SK-N-SH (cell line): ENCODE measurements at places on chromosomes 7 and 10. TPM values are rescaled to one million over a fixed set of nuclear protein-coding genes. Genes with fewer than 3 reads are reported as not detected.

Gene SP4
- polyA plus RNA-seq, result 1.1 and 1.5 TPM in 2 replicates

Gene CYP2C19
- polyA plus RNA-seq, result not detected in 2 replicates

Gene DGKB
- polyA plus RNA-seq, result 2.1 and 3.3 TPM in 2 replicates

DNA sequence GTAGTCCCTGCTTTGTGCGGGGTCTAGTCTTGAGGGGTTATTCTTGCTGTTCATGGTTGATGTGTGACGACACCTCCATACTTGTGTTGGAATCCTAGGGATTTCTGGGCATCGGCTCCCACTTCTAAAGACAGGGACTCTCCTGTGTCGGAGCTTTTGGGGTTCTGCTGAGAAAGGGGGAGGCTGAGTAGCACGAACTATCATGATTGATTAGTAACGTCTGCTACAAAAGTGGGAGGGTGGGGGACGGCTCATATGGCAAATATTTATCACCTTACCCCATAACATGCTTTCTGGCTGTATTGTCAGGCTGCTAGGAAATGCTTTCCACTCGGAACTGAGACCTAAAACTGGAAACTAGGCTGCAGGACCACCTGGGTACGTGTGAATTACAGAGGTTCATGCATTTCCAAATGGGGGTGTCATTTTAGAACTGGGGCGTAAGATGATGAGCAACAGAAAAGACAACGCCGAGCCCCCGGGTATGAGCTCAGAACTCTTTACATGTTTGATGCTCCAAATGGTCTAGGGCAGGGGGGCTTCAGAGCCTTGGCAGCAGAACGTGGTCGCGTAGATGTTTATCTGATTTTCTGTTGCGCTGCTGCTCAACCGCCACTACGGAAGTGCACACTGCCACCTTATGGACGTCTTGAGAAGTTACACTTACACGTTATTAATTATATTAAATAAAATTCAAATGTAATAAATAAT, 15.1 kb upstream of the NME8 start:
- H3K4me3 ChIP-seq, result 0 out of 2 replicates have a peak overlapping the region, but pooled peaks have one; percentile 5
- peak; percentile 60 for DNase-seq
- no peaks in the 10 kb centered on the region for H3K27me3 ChIP-seq
- H3K4me1 ChIP-seq, result peaks cover 9% of the 10 kb centered on the region; the same call in 1 of the 2 replicates

Gene JCAD
- 19.0 and 25.7 TPM in 2 replicates for polyA plus RNA-seq

Gene HOGA1
- polyA plus RNA-seq, result 2.9 and 4.8 TPM in 2 replicates

Gene CYP17A1
- polyA plus RNA-seq, result not detected in 2 replicates

- no peaks in the 10 kb centered on the region for H3K4me1 ChIP-seq
- H3K36me3 ChIP-seq, result no peaks in the 10 kb centered on the region
- H3K4me3 ChIP-seq, result no peak overlapping the region
- no peak for DNase-seq
Measured at GRCh38 chr7:91811641-91812040, 68.9 kb downstream of the MTERF1 start.

Gene NUTM2D
- 1.5 and 1.7 TPM in 2 replicates for polyA plus RNA-seq

DNA sequence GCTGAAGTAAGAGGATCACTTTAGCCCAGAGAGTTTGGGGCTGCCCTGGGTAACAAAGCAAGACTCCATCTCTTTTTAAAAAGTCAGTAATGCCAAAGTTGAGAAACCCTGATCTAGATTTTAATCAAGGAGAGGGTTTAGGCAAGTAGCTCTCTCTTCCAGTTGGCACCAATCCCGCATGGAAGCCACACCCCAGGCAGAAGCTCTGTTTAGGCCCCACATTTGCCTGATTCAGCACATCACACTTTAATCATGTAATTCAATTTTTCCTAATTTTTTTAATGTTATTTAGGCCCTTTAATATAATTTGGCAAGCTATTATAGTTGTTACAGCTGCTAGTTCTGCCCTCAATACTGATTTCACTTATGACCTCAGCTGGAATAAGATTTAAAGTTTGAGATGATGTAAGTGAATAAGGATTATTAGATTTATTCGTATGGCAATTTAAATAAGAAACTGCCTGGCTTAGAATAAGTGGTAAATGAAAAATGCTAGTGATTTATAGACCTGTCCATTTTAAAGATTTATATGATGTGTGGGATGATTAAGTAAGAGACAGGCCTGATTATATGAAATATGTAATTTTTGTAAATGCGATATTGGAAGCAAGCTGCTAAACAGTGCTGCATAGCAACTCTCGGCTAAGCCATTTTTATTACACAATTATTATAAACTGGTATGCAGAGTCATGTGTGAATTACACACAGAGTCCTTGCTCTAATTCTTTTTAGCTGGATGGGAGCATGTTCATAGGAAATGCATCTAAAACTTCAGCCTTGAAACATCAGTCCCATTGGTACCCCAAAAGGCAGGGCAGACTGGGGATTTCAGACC, 80.2 kb upstream of the NFE2L3 start:
- no peaks in the 10 kb centered on the region for H3K36me3 ChIP-seq
- DNase-seq, result no peak
- no peak overlapping the region for H3K27ac ChIP-seq

Gene NME8
- not detected in 2 replicates for polyA plus RNA-seq

Gene POU6F2
- polyA plus RNA-seq, result under 0.01 TPM in 1 of 2 replicates, not detected in the other

DNA sequence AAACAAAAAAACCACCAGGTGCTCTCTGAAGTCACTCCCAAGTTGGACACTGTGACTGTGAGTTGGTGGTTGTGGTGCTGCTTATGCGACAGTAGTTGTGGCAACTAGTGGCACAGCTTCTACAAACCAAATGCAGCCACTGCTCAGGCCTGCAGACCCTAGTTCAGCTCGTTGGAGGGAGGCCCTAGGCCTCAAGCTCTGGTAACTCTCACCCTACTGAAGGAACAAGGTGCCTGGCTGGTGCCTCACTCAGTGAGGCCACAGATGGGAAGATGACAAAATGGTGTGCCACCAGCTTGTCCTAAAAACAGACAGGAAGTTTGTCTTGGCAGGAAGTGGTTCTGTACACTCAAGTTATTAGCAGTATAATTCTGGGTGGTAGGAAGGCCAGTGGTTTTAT, 45.3 kb upstream of the RAPGEF5 start:
- DNase-seq, result no peak
- no peak overlapping the region for H3K27ac ChIP-seq
- H3K36me3 ChIP-seq, result no peaks in the 10 kb centered on the region
- no peak overlapping the region for H3K4me3 ChIP-seq
- H3K4me1 ChIP-seq, result no peaks in the 10 kb centered on the region; the same call in 1 of the 2 replicates
- no peaks in the 10 kb centered on the region for H3K27me3 ChIP-seq

GRCh38 chr10:62839590-62839989, 23.4 kb upstream of the EGR2 start:
- H3K27me3 ChIP-seq, result peaks cover 1% of the 10 kb centered on the region; the same call in 1 of the 2 replicates
- H3K27ac ChIP-seq, result no peak overlapping the region
- no peaks in the 10 kb centered on the region for H3K36me3 ChIP-seq
- no peak overlapping the region for H3K4me3 ChIP-seq
- no peak for DNase-seq
- H3K4me1 ChIP-seq, result no peaks in the 10 kb centered on the region

DNA sequence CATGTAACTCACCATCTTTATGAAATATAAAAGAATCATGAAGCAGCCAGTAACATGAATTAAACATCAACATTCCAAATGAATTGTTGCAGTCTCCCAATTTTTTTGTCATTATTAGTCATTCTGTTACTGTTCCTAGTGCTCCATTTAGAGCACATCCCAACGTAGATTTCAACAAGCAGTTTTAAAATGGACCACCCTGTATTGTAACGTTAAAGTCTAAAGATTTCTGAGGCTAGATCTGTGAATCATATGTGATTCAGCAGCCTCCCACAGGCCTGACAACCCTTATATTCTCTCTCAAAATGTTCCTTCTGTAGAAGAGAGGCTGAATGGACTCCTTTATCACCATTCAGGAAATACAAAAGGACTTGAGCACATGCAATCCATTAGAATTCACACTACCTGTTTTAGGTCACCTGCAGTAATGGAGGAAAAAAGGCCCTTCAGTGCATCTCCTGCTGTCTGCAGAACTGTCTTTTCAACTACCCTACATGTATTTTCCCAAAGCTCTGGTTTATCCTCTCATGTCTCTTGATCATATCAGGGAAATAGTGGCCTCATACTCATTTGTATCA, 81.4 kb downstream of the CACNA2D1 start:
- DNase-seq, result no peak
- no peak overlapping the region for H3K4me3 ChIP-seq
- H3K27ac ChIP-seq, result peak overlapping the region; percentile 40
- no peaks in the 10 kb centered on the region for H3K27me3 ChIP-seq

Gene CFTR
- not detected in 2 replicates for polyA plus RNA-seq

Gene GPR146
- 1.4 and 2.0 TPM in 2 replicates for polyA plus RNA-seq

Gene SLC29A4
- polyA plus RNA-seq, result 11.2 and 12.3 TPM in 2 replicates

Gene PNLIPRP1
- not detected in 2 replicates for polyA plus RNA-seq
